ENCODE measurements at places on chromosomes 5 and 9. TPM values are rescaled to one million over a fixed set of nuclear protein-coding genes. Genes with fewer than 3 reads are reported as not detected.

Gene IQGAP2
- 39.1 TPM for total RNA-seq

Gene ADAMTSL1
- not detected for total RNA-seq

Gene SLC46A2
- not detected for total RNA-seq

Gene PNPLA7
- total RNA-seq = 5.0 TPM

Gene MYO10
- total RNA-seq = 0.09 TPM

Gene TUSC1
- 0.25 TPM for total RNA-seq

Gene LRRC19
- not detected for total RNA-seq

Gene WNT8A
- total RNA-seq = not detected

Gene CNTLN
- total RNA-seq = 0.40 TPM

Gene CCL28
- total RNA-seq = 12.4 TPM

Gene CNTNAP3B
- total RNA-seq = not detected

Gene CCDC183
- 0.34 TPM for total RNA-seq

Gene SLC34A1
- 0.29 TPM for total RNA-seq

Gene IL5
- 1.7 TPM for total RNA-seq

Gene PLAC8L1
- 0.61 TPM for total RNA-seq

Gene SLC6A3
- not detected for total RNA-seq

Gene RIGI
- total RNA-seq = 5.4 TPM

Gene PTGDS
- total RNA-seq = not detected

Gene BRD8
- 42.0 TPM for total RNA-seq

Gene OR13C8
- total RNA-seq = not detected

Gene COL15A1
- not detected for total RNA-seq

Gene GPR21
- 0.45 TPM for total RNA-seq

Gene PLCXD3
- total RNA-seq = not detected

Gene S1PR3
- 0.36 TPM for total RNA-seq

Gene NR2F1
- total RNA-seq = not detected

Gene CDX1
- not detected for total RNA-seq

Gene PTPN3
- 1.3 TPM for total RNA-seq

Gene ISL1
- total RNA-seq = not detected

Gene NSG2
- not detected for total RNA-seq

Gene CRHBP
- not detected for total RNA-seq

Gene LECT2
- total RNA-seq = not detected

Gene FBXW11
- total RNA-seq = 52.6 TPM

Gene SIMC1
- 21.5 TPM for total RNA-seq

Gene CDC20B
- not detected for total RNA-seq

Gene TEX48
- total RNA-seq = not detected

Gene INVS
- 20.4 TPM for total RNA-seq

Gene DNAI1
- total RNA-seq = not detected

Gene CYSRT1
- not detected for total RNA-seq

Gene GZMA
- total RNA-seq = 17.8 TPM

Gene LHX6
- 0.22 TPM for total RNA-seq

Measured in activated CD8-positive, alpha-beta T cell treated with anti-CD3 and anti-CD28 coated beads for 36 hours (primary cell).